Cerebellar nuclear complex (tissue), 1 donor: ENCODE measurements at places on chromosomes 2 and 18.

- no peak for DNase-seq
These were observed 255.6 kb downstream of the CCDC178 start for GRCh38 chr18:33184958-33185357.

GRCh38 chr2:177038787-177039484 is 173.7 kb upstream of the HNRNPA3 start:
- DNase-seq: no peak

DNA sequence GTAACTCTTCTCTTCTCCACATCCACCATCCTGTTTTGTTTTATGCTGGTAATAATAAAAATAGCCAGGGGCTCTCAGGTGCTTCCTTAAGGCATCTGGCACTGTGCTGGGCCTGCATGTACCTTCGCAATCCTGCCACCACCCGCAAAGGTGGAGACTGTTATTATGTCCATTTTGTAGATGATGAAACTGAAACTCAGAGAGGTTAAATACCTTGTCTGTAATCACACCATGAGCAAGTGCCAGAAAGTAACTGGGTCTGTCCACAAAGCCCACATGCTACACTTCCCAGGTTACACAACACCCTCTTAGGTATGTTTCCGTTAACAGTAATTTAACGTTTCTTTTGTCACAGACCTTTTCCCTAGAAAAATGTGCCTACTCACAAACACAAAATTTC is 27.0 kb downstream of the NRP2 start:
- no peak for DNase-seq

- DNase-seq: no peak
These were observed 27.8 kb upstream of the RNF125 start for GRCh38 chr18:31990823-31991222.

GRCh38 chr2:231928901-231929725 is 2.9 kb upstream of the NPPC start:
- no peak for DNase-seq

DNA sequence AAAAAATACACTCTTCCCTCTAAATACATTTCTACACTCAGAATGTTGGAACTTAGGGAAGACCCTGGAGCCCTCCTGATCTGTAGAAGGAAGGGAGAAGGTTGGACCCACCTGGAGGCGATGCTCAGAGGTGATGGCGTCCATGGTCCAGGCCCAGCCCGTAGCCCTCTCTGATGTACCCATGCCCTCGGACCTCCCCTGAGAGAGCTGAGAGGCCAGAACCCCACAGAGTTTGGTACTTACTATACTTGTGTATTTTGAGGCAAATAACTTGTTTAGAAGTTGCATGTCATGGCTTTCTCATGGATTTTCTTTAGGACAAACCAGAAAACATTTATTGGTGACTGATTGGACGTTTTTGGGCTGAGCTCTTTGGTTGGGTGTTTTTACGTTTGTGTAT is 10.5 kb downstream of the CTDP1 start:
- DNase-seq: no peak

- no peak for DNase-seq
These were observed 182.4 kb downstream of the CDH2 start for GRCh38 chr18:27994571-27994970.

GRCh38 chr18:48662011-48662661 is 123.3 kb downstream of the CTIF start:
- no peak for DNase-seq

- DNase-seq: no peak
These were observed 23.5 kb upstream of the MFF start for GRCh38 chr2:227301523-227301922.

DNA sequence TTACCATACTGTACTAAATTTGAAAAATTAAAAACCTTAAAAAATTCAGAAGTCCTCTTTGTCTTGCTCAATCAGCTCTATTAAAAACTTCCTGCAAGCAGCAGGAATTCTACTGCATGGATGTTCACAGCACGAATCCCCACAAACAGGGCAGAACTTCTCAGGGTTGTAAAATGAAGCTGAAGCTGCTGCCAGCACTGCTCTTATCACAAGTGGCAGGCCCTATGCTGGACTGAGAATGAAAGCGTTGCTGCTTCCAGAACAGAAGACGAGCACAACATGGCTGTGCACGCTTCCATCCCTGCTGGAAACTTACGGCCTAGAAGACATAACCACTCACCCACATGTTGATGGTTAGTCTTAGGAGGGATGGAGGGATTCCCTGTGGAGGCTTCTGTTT is 134.0 kb downstream of the RAB3GAP1 start:
- DNase-seq: no peak

GRCh38 chr18:13453714-13454113 is 235.2 kb downstream of the LDLRAD4 start:
- no peak for DNase-seq

GRCh38 chr2:102048465-102048864 is 56.7 kb downstream of the IL1R2 start:
- no peak for DNase-seq

- DNase-seq: no peak
These were observed 42.1 kb upstream of the GLS start for GRCh38 chr2:190838492-190838910.

DNA sequence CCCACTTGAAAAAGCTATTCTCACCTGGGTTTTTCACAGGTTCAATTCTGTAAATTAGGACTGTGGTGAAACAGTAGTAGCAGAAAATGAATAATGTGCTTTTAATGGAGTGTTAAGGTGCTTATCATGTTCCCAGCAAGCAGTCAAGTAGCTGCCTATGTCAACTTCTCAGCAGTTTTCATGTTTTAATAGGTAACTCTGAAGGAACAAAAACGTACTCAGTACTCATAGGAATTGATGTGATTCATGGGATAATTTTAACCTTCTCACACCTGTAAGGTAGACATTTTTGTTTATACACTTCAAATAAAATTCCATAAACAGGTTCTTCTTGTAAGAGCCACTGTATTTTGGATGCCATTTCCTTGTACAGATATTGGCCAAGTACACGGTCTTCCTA is 801.6 kb downstream of the MBD2 start:
- DNase-seq: no peak

- DNase-seq: no peak
These were observed 118.9 kb upstream of the TCF4 start for GRCh38 chr18:55706898-55707297.

DNA sequence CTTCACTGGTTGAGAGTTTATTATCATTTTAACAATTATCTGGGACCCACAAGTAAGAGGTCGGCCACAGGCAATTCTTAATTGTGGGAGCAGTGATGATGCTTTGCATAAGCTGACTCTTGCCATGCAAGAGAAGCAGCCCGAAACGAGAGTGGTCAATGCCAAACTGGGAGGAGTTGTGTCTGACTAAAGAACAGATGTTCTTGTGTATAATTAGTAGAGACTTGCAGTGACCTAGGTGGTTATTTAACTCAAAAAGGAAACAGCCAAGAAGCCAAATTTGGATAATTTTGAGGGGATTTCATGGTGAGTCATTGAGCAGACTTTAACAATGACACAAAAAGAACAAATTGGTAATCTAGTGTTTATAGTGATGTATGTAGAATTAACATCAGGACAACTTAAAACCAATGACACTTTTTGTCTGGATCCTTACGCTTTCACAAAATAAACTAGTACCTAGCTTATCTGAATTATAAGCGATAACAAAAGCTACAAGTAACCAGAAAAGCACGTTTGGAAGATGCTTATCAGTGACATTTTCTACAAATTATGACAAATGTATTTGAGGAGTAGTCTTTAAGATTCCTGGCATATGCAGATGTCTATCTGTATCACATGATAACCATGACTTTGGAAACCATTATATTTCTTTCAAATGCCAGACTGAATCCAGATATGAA is 184.7 kb upstream of the DLGAP1 start:
- DNase-seq: no peak

DNA sequence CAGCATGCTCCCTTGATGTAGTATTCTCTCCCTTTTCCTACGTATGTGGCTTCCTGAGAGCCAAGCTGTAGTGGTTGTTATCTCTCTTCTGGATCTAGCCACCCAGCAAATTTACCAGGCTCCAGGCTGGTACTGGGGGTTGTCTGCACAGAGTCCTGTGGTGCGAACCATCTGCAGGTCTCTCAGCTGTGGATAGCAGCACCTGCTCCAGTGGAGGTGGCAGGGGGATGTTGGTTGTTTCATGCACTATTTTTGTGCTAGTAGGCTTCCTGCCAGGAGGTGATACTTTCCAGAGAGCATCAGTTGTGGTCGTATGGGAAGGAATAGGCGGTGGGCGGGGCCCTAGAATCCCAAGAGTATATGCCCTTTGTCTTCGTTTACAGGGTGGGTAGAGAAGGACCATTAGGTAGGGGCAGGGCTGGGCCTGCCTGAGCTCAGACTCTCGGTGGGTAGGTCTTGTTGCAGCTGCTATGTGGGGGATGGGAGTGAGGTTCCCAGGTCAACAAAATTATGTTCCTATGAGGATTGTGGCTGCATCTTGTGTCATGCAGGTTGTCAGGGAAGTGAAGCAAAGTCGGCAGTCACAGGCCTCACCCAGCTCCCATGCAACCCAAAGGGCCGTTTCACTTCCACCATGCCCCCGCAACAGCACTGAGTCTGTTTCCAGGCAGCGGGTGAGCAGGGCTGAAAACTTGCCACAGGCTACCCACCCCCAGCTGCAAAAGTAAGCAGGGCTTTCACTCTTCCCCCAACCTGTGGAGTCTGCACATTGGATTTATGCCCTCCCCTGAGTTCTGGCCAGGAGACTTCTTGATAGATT is 1139.5 kb downstream of the BCL11A start:
- DNase-seq: no peak

DNA sequence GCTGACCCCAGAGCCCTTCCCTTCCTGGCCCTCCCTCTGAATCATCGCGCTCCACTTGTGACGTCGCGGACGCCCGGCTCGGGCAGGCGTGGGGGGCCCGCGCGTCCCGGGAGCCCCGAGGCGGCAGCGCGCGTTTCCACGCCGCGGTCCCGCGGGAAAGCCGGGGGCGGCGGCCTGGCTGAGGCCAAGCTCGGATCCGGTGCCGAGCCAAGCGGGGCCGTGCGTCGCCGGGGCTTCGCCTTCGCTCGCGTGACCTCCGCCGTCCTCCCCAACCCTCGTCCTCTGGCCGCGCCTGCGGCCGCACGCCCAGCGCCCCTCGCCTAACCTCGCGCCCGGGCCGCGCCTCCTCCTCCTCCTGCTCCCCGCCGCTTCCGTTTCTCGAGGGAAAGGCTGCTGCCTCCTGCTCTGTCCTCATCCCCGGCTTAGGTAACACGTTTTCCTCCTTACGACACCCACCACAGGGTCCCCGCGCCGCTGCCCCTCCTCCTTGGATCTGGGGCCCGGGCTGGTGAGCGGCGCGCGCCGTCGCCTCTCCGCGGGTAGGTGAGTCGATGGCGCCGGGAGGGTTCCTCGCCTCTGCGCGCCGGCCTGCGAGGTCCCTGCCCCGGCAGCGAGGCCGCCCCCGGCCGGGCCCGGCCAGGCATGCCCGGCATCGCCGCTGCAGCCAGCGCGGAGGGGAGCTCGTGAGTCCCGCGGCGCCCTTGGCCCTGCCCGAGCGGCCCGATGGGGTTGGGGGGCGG is at the start of gene INPP1:
INPP1 (plus strand) TSS at position 54 of the 740 bp plus-strand sequence. CDS start 16,514 bp downstream, outside the sequence.
- no peak for DNase-seq
